ENCODE measurements at places on chromosomes 12 and 14.

DNA sequence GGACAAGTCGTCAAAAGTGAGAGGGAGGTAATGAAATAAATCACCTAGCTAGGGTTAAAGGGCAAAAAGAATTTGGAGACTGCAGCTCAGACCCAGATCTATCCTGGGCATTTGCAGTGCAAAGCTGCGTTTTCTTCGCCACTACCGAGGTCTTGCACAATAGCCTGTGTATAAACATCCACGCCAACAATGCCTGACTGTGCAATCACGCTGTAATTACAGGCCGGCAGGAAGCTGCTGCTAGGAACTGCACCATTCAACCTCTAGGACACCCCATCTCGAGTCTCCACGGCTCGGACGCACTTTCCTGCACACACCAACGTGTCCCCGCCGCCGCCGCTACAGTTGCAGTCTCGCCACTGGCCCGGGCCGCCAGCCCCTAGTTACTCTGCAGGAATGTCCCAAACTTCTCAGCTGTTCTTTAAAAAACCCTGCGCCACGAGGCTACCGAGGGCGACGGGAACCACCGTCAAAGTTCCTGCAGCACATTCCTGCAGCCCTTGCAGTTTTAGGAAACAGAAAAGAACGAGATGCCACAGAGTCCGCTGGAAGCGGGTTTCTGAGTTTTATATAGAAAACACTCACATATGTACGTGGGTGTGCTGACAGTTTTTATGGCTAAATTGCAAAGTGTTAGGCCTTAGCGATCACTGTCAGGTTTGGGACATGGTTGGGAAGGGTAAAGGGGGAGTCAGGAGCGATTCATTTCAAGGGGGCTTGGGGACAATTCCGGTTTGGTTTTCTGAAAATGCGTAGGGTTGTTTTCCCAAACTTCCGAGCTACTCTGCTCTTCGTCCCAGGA is 65.6 kb upstream of the PTGR2 start:
- DNase-seq, result peak; percentile 92

DNA sequence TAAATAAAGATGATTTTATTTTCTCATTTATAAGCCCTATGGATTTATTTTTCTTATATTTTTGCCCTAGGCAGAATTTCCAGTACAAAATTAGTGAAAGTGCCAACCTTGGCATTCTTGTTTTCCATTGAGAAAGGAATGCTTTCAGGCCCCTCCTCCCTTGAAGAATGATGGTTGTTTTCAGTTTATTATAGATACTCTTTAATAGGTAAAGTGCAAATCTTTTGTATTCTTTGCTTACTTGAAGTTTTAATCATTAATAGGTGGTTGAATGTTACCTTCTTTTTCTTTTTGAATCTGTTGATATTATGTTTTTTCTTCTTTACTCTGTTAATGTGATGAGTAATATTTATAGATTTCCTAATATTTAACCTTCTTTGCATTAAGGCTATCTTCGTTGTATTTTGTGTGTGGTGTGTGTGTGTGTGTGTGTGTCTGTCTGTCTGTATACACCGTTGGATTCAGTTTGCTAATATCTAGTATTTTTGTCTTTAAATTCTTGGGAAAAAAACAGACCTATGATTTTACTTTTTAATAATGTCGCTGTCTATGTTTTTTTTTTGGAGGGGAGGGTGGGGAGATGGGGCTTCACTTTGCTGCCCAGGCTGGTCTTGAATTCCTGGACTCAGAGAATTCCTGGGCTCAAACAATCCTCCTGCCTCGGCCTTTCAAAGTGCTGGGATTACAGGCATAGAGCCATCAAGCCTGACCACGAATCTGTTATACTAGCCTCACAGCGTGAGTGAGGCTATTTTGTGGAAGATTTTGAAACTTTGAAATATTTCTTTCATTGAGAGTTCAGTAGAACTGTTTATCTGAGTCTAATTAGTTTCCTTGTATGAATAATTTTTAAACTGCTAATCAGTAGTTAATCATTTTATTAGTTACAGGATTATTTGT is 13.5 kb downstream of the SRGAP1 start:
- DNase-seq, result no peak

- no peak for DNase-seq
Measured at GRCh38 chr12:101951002-101951670, 73.8 kb downstream of the DRAM1 start.

DNA sequence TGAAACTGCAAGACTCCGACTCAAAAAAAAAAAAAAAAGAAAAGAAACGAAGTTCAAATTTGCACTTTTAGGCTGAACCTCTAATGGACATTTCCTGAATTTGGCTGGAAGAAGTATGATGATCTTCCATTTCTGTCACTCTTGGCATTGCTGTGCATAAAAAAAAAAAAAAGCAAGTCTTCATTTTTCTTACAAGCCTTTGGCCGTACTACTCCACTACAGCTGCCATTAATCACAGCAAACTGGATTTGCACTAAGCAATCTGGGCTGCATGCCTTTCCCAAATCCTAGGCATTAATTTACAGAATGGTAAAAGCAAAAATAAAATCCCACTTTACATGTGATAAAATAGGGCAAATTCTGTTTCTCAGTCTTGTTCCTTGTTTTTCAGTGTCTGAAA is 7.1 kb downstream of the CSRP2 start:
- no peak for DNase-seq

GRCh38 chr12:24931666-24932405 is 17.1 kb downstream of the BCAT1 start:
- DNase-seq, result peak; percentile 94

- DNase-seq, result peak; percentile 66
Measured at GRCh38 chr14:81269100-81269978, 48.6 kb upstream of the GTF2A1 start.

GRCh38 chr14:32764131-32764530 is 174.5 kb upstream of the NPAS3 start:
- DNase-seq, result no peak

DNA sequence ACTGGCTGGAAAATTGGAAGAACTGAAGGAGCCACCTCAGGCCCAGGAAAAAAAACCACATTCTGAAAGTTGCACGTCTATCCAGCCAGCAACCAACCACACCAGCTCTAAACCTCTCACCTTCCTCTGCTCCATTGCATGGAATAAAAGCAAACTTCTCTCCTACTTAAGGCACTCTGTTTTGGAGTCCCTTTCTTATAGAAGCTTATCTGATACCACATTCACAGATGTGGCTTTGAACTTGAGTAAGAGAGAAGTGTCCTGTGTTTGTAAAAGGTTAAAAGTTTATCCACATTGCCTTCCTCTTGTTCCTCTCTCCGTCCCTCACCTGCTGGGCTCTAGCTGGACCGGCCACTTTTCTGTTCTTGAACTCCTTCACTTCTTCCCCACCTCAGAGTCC is 99.6 kb upstream of the PLXNC1 start:
- no peak for DNase-seq

DNA sequence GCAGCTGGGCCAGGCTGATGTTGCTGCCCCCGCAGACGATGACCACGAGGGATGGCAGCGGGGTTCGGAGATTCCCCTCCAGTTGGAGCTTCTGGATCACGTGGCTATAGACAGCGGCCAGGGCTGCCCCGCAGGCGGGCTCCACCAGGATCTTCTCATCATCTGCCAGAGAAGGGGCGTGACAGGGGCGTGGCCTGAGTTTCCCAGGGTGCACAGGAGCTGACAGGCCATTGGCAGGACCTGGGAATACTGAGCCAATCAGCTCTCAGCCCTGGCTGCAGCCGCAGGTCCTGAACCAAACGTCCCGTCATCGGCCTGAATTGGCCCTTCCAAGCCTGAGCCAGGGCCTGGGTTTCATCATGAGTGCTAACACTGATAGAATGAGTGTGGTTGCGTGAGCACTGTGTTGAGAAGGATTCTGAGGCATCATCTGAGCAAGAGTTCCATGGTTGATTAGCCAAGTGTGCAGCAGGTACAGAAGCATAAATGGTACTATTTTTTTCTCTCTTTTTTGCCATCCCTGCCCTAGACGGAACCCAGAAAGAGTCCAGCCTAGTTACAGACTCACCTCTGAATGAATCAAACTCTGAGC is 10.6 kb downstream of the SDS start:
- DNase-seq, result no peak

DNA sequence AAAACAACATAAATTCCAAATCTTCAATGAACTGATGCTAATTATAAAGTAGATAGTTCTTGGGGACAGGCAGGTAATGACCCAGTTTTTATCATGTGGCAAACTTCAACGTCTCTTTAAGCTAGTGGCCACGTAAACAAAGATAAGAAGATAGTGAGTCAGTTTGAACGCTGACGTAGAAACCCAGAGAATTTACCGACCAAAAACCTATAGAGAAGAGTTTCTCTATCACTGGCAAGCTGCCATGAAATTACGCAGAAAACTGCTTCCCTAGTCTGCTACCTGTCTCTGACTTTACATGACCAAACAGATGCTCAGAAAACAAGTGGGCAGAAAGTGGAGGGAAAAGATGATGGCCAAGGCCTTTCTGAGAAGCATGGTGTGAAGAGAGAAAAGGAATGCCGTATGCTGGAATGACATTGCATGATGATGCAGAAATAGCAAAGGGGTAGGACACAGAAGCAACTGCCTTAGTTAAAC is 136.3 kb downstream of the ITPR2 start:
- DNase-seq, result no peak

DNA sequence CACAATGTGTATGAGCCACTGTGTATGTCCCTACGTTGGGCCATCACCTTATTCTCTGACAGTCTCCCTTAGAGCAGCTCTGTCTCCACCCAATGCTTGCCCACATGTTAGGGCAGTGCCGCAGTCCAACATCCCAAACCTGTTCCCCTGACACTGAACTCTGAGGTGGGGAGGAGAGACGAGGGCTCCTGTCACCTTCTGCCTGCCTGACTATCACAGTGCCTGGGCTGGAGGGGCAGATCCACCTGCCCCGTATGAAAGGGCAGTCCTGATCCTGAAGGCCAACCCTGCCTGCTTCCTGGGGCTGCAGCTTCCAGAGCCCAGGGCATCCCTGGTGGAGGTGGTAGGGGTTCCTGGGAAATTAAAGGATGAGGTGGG is 2.2 kb downstream of the TGM1 start:
- DNase-seq, result no peak

DNA sequence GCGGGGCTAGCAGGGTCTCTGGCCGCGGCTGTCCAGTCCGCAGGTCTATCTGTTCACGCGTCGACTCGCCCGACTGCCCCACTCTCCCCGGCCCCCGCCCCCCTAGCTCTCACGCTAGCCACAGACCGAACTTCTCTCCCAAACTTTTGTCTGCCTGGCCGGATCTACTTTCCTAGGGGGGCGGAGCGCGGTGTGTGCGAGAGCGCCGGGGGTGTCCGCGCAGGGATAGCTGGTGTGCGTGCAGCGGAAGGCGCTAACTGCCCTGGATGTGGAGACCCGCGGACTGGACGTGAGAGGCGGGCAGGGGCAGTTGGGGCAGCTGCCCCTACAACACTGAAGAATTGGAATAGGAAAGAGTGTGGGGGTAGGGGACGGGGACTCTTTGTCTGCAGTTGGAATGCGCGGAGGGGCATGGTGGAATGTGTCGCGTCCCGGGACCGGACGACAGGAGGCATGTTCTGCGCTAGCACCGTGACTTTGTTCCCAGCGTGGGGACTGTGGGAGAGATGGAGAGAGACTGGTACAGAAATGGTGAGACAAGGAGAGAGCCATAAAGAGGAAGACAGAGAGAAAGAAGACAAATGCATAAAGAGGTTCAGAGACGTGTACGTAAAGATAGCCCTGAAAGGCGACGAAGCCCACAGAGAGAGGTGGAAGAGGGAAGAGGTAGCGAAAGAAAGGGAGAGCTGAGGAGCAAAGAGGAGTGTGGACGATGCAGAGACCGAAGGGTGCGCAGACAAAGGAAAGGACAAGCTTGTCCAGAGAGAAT is at the start of gene AJUBA:
Gene AJUBA, minus strand, starts transcription at position 75 of the 769 bp plus-strand sequence. CDS start 285 bp downstream, outside the sequence.
- DNase-seq, result peak; percentile 62

GRCh38 chr12:49301760-49302159 is 6.8 kb downstream of the PRPH start:
- no peak for DNase-seq

DNA sequence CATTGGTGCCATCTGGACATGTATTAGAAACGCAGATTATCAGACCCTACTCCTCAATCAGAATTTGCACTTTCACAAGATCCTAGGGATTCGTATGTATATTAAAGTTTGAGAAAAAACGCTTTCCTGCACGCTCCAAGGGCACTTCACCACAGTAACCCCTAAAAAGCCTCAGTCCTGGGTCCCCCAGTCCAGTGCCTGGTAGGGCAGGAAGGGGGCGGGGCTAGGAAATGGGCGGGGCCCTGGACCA is 369 bp downstream of the DEPDC4 start:
- DNase-seq, result no peak

DNA sequence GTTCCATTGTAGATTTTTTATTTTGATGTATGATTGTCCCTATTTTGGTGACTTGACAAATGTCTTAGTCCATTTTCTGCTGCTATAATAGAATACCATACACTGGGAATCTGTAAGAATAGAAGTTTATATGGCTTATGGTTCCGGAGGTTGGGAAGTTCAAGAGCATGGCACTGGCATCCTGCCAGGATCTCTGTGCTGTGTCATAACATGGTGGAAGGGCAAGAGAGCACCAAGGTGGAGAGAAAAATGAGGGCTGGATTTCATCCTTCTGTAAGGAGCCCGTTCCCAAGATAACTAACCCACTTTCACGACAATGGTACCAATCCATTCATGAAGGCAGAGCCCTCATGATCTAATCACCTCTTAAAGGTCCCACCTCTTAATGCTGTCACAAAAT is 176.7 kb downstream of the TMEM132D start:
- no peak for DNase-seq

- no peak for DNase-seq
Measured at GRCh38 chr14:19801118-19801464, 2.5 kb upstream of the OR4N2 start.

- DNase-seq, result no peak
Measured at GRCh38 chr14:91220581-91221000, 23.9 kb downstream of the GPR68 start.

- DNase-seq, result peak; percentile 100
Measured at GRCh38 chr12:127270193-127270592, 996.8 kb upstream of the TMEM132C start.

DNA sequence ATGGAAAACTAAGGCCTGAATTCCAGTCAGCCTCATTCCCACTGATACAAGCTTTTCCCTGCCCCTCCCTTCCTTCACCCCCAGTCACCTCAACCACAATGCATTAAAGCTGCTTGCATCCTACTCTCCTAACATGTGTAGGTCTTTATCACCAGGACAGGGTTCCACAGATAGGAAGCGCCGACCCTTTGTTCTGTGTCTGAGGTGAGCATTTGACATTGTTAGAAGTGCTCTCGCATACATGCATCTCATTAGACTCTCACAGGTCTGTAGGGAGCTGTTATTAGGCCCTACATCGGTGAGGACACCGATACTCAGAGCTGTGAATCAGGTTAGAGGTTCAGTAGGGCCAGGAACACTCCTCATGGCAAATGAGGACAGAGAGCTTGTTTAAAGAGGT is 13.2 kb upstream of the EDDM3A start:
- no peak for DNase-seq

DNA sequence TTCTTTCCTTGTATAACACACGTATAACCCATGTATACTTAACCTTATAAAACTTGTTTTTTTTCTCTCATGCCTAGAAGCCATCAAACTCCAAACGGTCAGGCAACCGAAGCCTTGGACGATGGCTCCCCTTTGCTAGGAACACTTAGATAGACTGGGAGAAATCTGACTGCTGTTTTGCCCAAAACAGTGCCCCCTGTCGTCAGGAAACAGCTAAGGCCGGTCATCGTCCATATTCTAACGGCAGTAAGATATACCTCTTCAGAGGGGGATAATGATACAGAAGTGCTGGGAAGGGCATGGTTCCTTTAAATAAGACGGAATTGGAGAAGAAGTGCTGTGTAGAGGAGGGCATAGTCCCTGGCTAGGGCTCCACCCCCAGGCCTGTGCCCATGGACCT is 130.5 kb downstream of the SLC41A2 start:
- no peak for DNase-seq

Measured in MV-4-11 (cell line).